KBM-7 (cell line): ENCODE measurements at places on chromosomes 7 and 10.

- no peak for DNase-seq
Measured at GRCh38 chr10:62467527-62467926, 93.4 kb downstream of the ZNF365 start.

DNA sequence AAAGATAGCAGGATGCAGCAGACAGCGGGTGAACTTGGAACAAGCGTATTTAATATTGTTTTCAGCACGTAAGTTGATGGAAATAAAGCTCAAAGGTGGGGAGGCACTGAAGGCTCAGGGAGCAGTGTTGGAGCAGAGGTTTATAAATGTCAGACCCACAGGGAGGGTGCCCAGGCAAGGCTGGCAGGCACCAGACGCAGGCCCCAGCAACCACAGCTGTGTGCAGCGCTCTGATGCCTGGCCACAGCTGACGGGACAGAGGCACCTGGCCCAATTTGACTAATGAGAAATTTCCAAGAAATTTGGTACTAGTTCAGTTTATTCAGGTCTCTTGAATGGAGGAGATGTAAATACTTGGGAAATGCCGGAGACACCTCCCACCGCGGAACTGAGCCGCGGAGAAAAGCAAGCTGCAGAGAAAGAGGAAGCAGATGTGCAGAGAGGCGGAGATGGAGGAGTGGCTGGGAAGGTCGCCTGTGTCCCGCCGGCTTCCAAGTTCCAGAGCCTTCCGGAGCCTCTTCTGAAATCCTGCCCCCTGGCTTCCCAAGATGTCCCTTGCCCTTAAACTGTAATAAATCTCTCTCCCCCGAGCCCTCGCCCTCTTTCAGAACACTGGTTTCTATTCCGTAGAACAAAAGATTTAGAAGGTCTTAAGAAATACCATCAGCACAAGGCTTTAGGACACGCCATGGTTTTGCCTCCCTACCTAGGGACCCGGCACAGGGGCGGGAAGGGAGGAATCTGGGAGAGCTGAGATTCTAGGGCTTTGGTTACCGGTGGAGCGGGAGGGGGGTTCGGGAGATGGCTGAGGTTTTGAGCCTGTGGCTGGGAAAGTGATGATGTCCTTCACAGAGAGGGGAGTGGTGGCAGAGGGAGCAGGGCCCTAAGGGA lies 38.4 kb upstream of the PLXNA4 start:
- DNase-seq, result peak; percentile 86

- DNase-seq, result no peak
Measured at GRCh38 chr7:52021343-52021742, 704.7 kb upstream of the COBL start.

- no peak for DNase-seq
Measured at GRCh38 chr7:21639206-21639868, 96.5 kb downstream of the DNAH11 start.

- DNase-seq, result peak; percentile 19
Measured at GRCh38 chr7:636396-636795, 90.1 kb upstream of the DNAAF5 start.

DNA sequence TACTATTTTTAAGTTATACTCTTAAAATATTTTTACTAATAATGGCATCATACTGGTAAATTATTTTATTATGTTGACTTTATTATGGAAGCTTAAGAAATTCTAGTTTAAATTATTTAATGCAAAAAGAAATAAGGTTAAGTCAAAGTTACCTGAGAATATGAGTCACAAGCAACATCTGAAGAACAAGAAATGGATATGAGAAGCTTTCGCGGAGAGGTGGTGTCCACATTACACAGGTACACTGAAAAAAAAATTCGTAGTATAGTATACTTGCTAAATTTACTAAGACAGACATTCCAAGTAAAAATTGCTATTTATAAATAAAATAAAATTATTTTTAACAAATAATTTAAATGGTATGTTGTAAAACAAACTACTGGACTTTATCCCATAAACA lies 143.8 kb downstream of the AVL9 start:
- DNase-seq, result no peak

GRCh38 chr7:130831817-130832481 lies 97.9 kb upstream of the KLF14 start:
- peak; percentile 23 for DNase-seq

- peak; percentile 86 for DNase-seq
Measured at GRCh38 chr10:109883859-109884771, 39.2 kb downstream of the XPNPEP1 start.

DNA sequence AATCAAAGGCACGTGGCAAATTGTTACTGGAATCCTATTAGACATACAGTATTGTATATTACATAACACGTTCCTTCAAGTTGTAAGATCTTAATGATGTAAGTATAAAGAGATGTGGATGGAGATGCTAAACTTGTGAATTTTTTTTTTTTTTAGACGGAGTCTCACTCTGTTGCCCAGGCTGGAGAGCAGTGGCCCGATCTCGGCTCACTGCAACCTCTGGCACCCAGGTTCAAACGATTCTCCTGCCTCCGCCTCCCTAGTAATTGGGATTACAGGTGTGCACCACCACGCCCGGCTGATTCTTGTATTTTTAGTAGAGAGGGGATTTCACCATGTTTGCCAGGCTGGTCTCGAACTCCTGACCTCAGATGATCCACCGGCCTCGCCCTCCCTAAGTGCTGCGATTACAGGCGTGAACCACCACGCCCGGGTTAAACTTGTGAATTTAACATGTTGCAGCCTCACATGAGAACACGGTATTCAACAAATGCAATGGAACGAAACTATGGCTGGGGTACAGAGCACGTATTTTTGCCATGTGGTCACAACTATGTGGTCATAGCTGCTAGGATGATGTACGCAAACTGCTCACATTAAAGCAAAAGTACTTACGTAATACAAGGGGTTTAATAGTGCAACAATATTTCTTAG lies 818 bp upstream of the SUPV3L1 start:
- no peak for DNase-seq

DNA sequence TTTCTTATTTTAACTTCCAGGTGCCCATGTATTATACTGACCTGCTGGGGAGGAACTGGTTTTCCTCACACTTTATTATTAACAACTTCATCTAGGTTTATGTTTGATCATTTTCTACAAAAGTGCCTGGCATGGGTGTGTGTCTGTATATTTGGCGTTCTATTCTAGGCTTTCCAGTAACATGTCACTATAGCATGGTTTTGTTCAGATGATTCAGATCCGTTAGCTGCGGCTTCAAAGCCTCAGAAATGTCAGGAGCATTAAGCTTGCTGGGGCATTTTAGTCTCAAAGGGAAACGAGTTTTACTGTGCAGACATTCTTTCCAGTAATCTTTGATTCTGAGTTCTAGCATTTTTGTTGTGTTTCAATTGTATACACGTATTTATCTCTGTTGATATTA lies 2.3 kb downstream of the INPP5A start:
- no peak for DNase-seq

GRCh38 chr7:152847386-152847908 lies 87.9 kb downstream of the ACTR3B start:
- no peak for DNase-seq

DNA sequence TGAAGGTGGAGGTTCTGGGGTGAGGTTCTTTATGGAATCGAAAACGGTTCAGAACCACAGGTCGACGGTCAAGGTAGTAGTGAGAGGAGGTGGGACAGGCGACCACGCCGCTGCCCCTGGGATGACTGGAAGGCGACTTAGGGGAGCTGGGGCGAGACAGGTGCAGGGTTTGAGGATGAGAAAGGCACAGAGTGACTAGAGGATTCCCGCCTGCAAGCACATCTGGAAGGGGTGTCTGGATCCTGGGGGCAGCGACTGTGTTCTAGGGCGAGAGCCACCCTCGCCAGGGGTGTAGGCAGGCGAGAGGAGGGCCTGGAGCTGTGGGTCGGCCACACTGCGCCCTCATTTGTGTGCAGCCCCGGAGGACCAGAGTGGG lies 468 bp upstream of the IRF5 start:
- DNase-seq, result no peak
